Stimulated activated CD4-positive, alpha-beta T cell treated with anti-CD3 and anti-CD28 coated beads, Interleukin-4, amount 100 ng/mL, for 24 hours (primary cell): ENCODE measurements at places on chromosomes 2 and 18.

DNA sequence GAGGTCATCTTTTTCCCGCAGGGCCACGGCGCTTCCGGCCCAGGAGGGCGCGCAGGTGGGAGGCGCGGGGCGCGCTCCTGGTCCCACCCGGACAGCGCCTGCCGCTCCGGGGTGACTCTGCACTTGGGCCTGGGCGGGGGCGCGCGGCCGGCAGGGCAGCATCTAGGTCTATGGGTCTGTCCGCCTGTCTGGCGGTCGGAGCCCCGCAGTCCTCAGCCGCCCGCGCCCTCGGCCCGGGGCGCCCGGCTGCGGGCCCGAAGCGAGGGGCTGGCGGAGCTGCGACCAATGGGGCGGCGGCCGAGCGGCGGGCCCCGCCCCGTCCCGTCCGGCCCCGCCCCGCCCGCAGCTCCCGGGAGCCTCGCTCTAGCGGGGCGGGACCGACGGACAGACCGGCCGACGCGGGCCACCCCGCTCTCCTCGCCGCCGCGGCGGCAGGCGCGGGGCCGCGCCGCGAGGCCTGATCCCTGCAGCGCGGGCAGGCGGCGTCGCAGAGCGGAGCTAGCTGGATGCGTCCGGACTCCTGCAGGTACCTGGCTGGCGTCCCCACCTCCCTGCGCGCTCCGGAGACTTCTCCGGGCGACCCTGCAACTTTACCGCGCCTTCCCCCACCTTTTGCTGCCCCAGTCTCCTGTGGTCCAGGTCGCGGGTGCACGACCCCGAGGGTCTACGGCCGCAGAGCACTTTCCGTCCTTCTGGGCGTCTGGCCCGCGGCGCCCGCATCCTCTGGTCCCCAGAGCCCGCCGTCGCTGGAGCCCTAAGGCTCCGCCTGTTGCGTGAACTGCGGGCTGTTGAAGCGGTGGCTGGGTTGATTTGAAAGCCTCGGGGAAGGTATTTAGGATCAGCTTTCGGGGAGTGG, at the start of gene KCNS3:
TSS of gene KCNS3 (plus strand) at position 387 of the 856 bp plus-strand sequence. CDS start 52,342 bp downstream, outside the sequence.
- no peak for DNase-seq

GRCh38 chr2:23624915-23625314, 239.9 kb downstream of the KLHL29 start:
- DNase-seq: no peak

- no peak for DNase-seq
These were observed 7.9 kb downstream of the TMEFF2 start for GRCh38 chr2:192186806-192187205.

DNA sequence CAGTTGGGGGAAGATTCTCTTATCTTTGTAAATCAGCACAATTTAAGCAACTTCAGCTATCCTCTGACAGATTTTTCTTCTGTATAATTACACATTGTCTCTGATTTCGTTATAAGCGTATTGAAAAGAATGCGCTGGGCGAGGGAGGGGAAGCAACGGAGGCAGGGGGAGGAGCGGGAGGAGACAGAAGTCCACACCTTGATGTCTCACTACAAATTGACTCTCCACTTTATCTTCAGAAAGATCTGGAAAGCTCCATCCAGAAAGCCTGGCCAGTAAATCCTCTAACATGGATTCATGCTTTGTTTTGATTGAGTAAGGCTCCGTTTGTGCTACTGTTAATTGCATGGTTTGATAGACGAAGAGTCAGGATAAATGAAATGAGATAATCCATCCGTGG, 76.6 kb downstream of the SMIM21 start:
- DNase-seq: no peak

GRCh38 chr2:181243319-181243718, 213.9 kb upstream of the ITGA4 start:
- no peak for DNase-seq

DNA sequence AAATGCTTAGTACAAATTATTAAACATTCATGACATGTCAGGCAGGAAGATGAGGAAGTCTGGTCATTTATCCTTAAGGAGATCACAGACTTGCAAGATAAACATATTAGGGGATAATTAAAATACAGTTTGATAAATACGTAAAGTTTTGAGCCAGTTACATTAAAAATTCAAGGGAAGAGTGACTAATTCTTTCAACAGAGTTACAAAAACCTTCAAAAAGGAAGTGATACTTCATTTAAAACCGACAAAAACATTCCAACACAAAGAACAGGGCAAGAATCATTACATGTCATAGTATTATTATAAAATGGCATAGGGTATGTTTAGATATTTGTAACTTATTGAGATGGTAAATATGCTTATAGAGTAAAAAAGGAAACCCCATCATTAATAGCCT, 636.0 kb downstream of the NR4A2 start:
- no peak for DNase-seq

DNA sequence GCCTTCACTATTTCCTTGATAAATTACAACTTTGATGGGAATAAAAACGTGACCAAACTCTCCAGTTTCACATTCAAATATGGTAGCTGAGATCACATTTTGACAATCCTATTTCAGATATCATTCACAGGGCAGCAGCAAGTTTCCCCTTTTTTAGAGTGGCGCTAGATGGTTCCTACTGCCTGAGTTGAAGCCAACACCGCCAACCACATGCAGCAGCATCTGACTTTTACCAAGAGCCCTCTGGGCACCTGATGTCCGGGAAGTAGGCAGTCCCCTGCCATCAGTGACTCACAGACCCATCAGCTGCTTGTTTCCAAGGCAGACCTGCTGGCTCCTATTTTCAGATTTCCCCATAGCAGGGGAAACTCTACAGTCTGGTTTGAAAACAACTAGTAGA, 4.0 kb upstream of the MREG start:
- peak; percentile 31 for DNase-seq

DNA sequence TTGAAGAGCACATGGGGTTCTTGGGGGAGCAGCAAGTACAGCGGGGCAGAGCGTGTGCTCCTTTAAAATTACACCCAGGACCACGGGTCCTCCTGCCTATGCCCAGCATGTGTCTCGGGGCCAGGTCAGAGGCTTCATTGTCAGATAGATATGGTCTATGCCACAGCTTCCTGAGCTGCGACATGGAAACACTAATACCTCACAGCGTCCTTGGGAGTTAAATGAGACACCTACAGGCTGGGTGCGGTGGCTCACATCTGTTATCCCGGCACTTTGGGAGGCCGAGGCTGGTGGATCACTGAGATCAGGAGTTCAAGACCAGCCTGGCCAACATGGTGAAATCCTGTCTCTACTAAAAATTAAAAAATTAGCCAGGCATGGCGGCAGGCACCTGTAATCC, 110.8 kb upstream of the ATL2 start:
- no peak for DNase-seq

GRCh38 chr2:112916145-112916571, 5.2 kb downstream of the IL37 start:
- DNase-seq: peak; percentile 27

DNA sequence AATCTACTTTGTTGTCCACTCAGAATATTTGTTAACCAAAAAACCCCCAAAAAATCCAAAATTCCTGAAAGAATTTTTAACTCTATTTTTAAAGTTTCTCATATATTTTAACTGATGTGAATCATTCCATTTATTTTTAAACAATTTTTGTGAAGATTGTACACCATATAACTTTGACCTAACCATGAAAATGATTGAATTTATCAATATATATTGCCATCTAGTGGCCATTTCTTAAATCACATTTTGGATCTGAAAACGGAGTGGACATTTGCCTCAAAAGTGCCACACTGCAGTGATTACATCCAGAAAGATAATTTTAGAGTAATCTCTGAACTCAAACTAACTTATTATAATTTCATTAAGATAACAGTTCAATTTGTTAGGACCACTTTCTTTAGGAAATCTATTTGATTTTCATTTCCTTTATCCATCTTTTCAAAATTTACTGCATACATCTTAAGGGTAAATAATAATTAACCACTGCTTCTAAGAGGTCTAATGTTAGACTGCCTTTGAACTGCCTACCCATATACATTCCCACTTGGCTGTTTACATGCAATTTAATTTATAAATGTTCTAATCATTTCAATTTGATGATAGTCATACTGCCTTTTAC, 71.1 kb downstream of the DSC3 start:
- DNase-seq: no peak

- no peak for DNase-seq
These were observed 701.1 kb upstream of the ZEB2 start for GRCh38 chr2:145221032-145221431.

GRCh38 chr2:28904802-28905457, 10.5 kb downstream of the WDR43 start:
- DNase-seq: no peak

DNA sequence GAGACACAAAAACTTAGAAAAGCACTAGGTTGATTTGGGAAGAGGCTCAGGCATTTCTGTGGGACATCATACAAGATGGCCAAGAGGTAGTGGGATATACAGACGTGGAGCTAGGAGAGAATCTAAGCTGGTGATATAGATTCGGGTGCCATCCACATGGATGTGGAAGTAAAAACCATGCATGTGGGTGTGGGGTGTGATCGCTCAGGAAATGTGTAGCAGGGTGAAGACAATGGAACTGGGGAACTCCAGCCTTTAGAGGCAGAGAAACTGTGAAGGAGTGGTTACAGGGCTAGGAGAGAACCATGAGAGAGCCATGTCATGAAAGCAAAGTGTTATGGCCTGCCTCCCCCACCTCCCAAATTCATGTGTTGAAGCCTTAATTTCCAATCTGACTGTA, 43.0 kb upstream of the CTLA4 start:
- DNase-seq: no peak

DNA sequence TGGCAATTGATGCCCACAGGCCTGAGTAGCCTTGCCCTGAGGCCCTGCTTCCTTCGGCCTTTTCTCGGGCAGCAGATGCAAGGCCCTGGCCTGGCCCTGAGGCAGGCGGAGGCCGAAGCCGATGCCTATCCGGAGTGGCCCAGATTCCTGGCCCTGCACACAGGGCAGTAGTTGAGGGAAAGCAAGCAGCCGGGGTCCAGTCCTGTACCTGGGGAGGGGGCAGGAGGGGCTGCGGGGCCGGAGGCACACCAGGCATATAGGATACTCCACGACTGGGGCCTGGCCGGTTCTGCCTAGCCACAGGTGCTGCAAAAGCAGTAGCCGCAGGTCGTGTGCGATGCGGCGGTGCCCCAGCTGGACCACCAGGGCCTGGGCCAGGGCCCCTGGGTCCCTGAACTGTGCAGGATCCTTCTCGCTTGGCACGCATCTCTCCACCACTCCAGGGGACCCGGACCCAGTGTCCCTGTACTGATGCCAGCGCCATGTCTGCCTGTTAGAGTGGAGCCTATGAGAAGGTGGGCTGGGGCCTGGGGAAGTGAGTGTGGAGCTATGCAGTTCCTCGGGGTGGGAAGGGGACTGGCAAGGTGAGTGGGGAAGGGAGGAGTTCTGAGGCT, 1.8 kb downstream of the PRR30 start:
- no peak for DNase-seq

GRCh38 chr2:83602753-83603152, 856.3 kb downstream of the SUCLG1 start:
- no peak for DNase-seq

GRCh38 chr2:68767031-68767961, 32.7 kb downstream of the ARHGAP25 start:
- DNase-seq: peak; percentile 51

GRCh38 chr18:13241083-13241892, 22.7 kb downstream of the LDLRAD4 start:
- no peak for DNase-seq

- peak; percentile 20 for DNase-seq
These were observed 46.2 kb downstream of the ARHGAP15 start for GRCh38 chr2:143175438-143175837.

DNA sequence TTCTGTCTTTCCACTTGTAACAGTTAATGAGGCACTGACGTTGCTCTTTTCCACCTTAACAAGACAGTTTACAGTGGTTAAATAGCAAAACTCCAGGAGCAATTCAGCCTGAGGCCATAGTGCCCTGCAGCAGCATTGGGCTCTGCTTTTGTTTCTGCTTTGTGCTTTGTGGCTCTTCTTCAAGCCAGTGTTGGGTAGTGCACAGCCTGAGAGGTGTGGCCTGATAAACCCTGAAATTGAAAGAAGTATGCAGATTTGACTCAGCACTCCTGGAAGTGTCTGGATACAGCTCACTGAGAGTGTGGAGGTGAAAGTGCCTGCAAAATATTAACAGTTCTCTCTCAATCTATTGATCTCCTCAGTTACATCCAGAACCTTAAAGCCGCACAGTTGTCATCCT, 63.0 kb downstream of the STK25 start:
- no peak for DNase-seq

GRCh38 chr2:25268139-25268538, 73.6 kb downstream of the DNMT3A start:
- no peak for DNase-seq

DNA sequence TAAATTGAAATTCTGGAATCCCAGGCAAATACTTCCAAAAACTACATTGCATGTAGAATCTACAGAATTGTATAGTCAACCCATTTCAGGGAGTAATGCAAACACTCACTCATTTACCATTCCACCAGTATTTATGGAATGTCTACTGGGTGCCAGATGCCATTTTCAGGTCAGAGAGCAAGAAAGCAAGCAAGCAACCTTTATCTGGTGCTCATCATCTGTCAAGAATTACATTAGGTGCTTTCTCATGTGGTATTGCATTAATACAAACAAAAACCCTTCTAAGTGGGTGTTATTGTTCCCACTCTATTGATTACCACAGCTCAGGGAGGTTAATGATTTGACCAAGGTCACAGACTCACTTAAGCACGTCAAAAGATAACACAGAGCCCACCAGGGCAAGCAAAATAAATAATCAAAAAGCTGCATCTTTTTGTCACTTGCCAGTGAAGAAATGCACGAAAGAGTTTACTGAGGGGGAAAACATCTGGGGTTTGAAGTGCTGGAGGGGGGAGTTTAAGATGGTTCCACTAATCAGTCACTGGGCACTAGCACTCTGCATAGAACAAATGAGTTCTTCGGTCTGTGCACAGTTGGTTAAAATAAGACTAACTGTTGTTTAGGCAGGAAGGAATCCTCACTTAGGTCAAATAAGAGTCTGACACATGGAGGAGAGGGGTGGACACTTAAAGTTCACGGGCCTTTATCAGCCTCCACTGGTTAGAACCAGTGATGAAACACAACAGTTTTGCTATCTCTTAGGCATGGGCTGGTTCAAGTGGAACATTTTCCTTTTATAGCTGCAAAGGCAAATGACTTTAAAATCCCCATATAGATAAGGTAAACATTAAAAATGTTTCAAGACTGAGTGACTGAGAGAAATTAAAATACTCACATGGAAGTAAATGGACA, 208.8 kb downstream of the CDH2 start:
- no peak for DNase-seq

DNA sequence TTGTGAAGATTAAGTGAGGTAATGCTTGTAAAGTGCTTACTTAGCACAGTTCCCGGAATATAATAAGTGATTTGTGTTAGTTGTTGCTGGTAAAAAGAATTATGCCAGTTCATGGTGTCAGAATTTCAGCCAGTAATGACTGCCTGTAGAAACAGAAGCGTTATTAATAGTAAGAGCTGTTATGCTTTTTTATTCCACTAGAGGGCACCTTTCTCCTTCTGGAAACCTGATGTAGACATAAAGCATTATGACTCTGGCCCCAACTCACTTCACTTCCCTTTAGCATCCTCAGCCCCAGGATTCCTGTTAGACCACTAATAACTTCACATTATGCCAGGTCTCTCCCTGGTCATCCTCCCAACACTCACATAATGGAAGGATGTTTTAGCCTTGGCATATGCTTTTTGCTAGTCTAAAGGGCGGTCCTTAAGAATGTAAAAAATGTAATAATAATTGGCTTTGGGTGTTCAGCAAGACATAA, 34.9 kb downstream of the C18orf54 start:
- no peak for DNase-seq

- DNase-seq: no peak
These were observed 92.8 kb upstream of the NEDD4L start for GRCh38 chr18:57951117-57951796.
